SK-MEL-5 (cell line): ENCODE measurements at places on chromosomes 1 and 21.
A peak's percentile ranks its signal among the peaks of the same experiment; 100 is the strongest.

DNA sequence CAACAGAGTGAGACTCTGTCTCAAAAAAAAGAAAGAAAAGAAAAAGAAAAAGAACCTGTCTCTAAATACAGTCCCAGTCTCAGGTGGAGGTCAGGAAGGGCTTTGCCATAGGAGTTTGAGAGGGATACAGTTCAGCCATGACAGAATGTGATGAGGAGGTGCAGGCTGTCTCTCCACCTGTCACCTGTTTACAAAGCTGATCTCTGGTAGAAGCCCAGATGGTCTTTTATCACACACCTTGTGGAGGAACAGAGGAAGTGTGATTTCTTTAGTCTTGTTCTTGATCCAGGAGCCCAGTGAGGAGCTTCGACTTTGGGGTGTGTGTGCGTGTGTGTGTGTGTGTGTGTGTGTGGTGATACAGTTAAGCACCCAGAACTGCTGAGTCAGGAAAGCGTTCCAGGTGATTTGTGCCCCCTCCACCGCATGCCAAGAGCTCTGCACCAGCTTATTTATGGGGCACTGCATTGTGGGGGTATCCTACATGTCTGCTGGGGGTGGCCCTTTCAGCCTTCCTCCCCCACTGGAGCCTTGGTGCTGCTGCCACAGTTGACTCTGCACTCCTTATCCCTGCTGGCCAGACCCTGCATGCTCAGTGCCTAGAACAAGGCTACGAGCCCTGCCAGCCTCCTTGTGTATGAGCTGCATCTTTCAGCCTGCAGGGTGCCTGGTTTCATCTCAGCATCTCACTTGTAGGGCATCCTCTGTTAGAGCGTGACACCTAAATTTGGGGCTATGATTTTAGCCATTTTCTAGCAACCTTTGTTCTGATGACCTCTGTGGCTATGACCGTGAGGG lies 19.3 kb downstream of the DOP1B start:
- no peak for DNase-seq

GRCh38 chr1:112563341-112563740 lies 54.6 kb downstream of the WNT2B start:
- no peak for DNase-seq

- peak; percentile 83 for DNase-seq
Observed at GRCh38 chr1:231139125-231139649, 22.7 kb upstream of the TRIM67 start.

- DNase-seq: no peak
Observed at GRCh38 chr1:36988321-36988720, 46.0 kb downstream of the GRIK3 start.

DNA sequence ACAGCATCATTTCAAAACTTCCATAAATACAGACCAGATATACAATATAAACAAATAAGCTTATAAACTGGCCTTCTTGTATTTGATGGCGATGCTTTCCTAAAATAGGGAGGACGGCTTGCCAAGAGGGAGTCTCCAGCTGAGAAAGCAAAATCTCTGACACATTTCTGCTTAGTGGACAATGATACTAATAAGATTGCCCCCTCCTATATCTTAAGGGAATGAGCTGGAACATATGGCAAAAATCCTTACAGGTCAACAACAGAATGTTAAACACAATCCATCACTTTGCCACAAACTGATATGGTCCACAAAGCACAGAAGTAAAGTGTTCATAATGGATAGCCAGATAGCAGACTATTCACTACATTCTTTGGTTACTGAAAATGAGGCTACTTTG lies 7.1 kb upstream of the GADD45A start:
- DNase-seq: no peak

GRCh38 chr1:207808911-207809555 lies 57.2 kb downstream of the CD46 start:
- DNase-seq: no peak

DNA sequence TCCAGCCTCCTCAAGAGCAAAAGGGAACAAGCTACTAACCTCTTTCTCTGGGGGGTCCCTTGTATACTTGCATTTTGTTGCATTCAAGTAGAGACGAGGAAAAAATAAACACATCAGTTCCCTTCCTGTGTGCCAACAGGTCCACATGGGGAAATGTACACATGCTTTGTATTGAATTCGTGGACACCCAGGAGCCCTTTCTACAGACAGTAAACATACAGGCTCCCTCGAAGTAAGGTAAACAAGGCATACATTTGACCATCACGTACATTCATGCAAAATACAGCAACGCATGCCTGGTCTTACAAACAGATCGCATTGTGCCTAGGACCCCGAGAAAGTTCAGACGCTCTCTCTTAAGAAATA lies 1.1 kb downstream of the KCND3 start:
- DNase-seq: no peak
